ENCODE measurements at places on chromosomes 4 and X.

GRCh38 chr4:142081025-142081424, 444.6 kb downstream of the IL15 start:
- DNase-seq, result no peak

DNA sequence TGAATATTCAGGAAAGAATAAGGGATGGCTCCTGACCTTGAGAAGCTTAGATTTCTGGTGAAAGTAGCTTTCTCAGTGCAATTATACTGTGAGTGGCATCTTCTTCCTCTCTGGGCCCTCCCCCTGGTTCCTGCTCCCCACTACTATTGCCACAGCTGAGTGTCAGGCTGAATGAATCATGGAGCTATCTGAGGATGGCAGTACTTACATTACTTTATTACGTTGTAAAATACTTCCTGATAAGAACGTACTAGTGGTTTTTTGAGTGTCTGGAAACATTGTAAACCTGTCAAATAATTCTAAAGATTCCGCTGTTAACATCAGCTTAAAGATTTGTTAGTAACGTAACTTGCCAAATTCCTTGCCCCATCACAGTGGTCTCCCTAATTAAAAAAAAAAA, 36.2 kb downstream of the ARHGAP10 start:
- peak; percentile 60 for DNase-seq

GRCh38 chrX:115333446-115333845, 43.9 kb downstream of the LUZP4 start:
- DNase-seq, result no peak

GRCh38 chr4:29005838-29006237, 1714.3 kb upstream of the PCDH7 start:
- DNase-seq, result no peak

DNA sequence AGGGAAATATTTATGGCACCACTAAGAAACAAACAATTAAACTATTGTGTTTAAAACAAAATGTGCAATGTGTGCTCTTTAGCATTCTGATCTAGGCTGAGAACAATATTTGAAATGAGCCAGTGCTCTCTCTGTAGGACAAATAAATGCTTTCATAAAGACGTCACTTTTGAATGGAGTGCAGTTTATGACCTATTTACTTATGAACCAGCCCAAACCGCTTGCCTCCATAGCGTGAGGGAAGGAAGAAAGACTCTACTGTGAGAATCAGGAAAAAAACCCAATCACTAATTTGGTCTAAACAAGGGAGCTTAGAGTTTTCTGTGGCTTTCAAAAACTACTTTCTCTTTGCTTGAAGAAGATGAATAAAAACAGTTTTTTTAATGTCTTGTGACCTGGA, 39.4 kb downstream of the SAT1 start:
- DNase-seq, result peak; percentile 3

DNA sequence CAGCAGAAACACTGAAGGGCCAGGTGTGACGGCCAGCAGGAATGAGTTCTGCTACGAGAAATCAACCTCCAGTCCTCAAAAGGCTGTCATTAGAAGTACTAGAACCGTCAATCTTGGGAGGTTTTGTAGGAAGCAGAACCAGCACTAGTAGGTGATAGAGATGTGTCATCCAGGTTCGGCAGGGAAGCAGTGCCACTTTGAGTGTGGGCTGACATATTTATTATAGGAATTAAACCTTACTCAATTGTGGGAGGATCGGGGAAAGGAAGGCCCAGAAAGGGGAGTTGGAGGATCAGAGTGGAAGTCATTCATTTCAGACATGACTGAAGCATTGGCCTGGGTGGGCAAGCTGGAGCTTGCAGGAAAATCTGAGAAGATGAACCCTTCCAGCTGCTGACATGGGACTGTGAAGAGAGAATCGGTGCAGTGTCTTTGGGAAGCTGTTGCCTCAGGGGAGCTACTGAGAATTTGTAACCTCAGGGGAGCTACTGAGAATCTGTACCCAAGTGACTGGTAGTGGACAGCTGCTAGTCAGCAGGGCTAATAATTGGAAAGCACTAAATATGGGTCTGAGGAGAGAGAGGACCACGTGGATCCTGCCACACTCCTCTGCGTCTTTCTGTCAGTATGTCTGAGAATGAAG, 177.4 kb downstream of the SPRY1 start:
- no peak for DNase-seq

DNA sequence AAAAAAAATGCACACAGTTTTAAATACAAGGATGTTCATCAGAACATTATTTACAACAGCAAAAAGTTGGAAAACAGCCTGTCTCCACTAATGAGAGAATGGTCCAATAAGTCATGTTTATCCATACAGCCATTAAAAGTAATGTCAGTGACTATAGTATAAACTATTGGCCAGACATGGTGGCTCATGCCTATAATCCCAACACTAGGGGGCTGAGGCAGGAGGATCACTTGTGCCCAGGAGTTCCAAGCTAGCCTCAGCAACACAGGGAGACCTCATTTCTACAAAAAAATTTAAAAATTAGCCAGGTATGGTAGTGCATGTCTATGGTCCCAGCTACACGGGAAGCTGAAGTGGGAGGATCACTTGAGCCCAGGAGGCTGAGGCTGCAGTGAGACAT, 48.1 kb upstream of the IL13RA1 start:
- no peak for DNase-seq

- peak; percentile 93 for DNase-seq
These were observed 144.6 kb upstream of the KIT start for GRCh38 chr4:54513204-54513603.

DNA sequence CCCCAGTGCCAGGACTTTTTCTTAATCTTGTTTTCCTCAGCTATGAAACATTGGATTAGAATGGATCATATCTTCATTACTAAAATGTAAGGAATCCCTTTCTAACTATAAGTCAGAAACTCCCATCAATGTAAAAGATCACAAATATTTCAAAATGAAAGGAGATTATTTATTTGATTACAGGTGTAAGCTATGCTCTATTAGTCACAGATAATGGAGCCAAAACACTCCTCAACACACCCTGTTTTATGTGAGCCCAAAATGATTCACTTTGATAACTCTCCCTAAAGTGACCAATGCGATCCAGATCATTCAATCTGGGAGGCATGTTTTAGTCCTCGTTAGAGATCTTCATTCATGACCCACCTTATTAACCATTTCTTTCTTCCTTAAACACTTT, 566.7 kb upstream of the TENM3 start:
- no peak for DNase-seq

- no peak for DNase-seq
These were observed 368.1 kb upstream of the NOCT start for GRCh38 chr4:138647433-138647832.

GRCh38 chrX:118961866-118962560, 12.4 kb upstream of the LONRF3 start:
- no peak for DNase-seq

DNA sequence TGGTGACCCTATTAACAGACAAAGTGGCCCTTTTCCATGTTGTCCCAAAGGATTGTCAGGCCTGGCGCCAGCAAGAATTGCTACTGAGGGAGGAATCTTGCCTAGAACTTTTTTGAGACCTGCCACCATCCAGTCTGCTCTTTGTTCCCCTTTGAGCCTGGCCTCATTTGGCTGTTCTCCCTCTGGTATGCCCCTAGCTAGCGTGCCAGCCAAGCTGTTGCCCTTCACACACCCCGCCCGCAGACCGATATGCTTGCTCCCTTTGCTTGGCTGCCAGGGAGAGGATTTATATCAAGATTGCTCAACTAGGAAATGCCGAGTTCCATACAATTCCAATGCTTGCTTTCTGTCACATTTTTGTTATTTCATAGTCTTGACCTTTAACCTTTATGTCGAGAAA, 24.4 kb downstream of the IGSF1 start:
- DNase-seq, result no peak

- peak; percentile 30 for DNase-seq
These were observed 16.5 kb downstream of the GAK start for GRCh38 chr4:915595-915994.

DNA sequence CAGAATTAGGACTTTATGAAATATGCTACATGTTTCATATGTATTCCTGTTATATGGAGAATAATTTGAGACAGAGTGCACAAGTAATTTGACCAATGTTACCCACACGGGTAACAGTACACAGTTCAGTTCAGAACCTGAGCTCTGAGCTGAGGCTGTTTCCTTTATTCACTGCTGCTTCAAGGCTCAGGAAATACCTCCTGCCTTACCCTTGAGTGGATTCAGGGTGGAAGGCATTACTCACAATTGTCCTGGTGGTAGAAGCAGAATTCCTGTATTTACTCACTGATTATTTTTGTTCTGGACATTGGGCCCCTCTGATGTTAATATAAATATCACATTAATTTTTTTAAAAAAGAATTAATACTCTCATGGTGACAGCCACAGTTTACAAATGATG, 73.5 kb upstream of the CAMK2D start:
- DNase-seq, result peak; percentile 41

DNA sequence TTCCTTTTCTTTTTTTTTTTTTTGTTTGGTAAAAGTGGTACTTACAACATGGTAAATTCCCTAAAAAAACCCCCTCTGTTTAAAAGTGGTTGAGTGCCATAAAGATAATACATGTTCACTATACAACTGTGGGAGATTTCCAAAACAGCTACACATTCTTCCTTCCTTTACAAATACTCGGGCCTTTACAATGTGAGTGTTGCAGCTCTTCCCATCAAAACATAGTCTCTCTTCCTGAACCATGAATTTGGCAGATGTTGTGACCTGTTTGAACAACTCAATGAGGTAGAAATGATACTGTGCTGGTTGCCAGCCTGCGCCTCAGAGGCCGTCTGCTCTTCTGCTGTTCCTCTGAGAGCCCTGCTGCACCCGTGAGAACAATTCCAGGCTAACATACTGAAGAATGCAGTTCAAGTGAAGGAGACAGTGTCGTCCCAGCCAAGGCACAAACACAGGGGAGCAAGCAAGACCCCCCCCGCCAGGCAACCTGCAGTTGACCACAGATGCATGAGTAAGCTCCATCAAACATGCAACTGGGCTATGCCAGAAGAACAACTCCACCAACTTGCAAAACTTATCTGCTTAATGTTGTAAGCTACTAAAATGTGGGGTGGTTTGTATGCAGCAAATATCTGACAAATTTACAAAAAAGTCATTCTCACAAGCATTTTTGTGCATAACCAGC, 645.0 kb downstream of the PCDH7 start:
- peak; percentile 3 for DNase-seq

All from AG08395 (cell line).